ENCODE measurements at places on chromosomes 2 and 18.

GRCh38 chr18:13531681-13532325 lies 194.6 kb downstream of the FAM210A start:
- no peak for DNase-seq

- DNase-seq = no peak
These were observed 308.1 kb upstream of the CYRIA start for GRCh38 chr2:16973586-16974286.

GRCh38 chr2:191231995-191232394 lies 13.2 kb upstream of the MYO1B start:
- no peak for DNase-seq

GRCh38 chr2:119744335-119744939 lies 15.3 kb upstream of the PTPN4 start:
- DNase-seq = no peak

GRCh38 chr2:235287375-235287733 lies 206.5 kb upstream of the AGAP1 start:
- DNase-seq = no peak

DNA sequence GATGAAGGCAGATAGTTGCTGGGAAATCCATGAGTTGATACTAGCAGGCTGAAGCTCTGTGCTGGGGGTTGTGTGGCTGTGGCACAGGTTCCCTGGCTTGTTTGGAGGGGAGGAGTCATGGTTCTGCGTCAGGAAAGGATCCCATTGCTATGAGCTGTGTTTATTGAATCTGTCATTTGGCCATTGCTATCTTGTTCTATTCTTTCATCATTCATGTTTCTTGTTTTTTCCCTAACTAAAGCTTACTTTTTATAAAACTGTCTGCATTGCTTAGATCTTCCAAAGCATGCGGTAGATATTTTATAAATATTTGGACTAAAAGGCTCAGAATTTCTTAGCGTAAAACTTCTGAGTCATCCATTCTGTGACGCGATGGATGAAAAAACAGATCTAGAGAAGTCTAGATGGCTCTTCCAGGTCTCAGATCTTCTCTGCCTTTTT lies 335.3 kb downstream of the PTPRM start:
- no peak for DNase-seq

DNA sequence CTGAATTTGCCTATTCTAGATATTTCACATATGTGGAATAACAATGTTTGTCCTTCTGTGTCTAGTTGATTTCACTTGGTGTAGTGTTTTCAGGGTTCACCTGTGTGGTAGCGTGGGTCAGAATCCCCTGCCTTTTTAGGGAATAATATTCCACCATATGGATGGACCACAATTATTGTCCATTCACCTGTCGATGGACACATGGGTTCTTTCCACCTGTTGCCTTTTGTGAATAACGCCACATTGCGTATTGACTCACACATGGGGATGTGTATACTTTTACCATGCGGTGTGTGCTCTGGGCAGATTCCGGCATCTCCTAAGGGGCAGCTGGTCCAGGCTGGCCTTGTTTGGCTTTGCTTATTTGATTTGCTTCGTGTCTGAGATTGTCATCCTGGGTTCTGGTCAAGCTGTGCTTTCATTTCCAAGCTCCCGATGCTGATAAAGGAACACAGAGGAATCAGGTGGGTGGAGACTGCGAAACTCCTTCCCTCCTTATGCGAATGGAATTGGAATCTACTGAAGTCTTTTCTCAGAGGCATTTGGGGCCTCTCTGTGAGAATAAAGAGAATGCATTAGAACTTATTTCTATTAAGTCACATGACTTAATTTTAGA lies 18.9 kb upstream of the ALLC start:
- no peak for DNase-seq

DNA sequence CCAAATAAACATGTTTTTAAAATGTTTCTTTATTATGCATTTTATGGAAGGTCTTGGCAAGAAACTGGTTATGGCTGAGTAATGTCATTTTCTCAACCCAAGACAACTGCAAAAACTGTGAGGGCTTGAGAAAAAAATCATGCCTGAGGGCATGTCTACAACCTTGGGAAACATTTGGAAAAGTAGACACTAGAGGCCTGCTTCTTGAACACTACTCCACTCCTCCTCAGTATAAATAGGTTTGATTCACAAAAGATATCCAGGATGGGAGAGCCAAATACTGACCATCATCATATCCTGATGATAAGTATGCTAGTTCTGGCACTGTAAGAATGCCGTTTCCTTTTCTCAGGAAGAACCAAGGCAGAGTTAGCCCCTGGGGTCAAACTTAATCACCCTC lies 71.1 kb downstream of the OSR1 start:
- DNase-seq = no peak

GRCh38 chr2:144011553-144011952 lies 508.4 kb downstream of the ZEB2 start:
- DNase-seq = no peak

- no peak for DNase-seq
These were observed 111.3 kb downstream of the CPS1 start for GRCh38 chr2:210667711-210668110.

DNA sequence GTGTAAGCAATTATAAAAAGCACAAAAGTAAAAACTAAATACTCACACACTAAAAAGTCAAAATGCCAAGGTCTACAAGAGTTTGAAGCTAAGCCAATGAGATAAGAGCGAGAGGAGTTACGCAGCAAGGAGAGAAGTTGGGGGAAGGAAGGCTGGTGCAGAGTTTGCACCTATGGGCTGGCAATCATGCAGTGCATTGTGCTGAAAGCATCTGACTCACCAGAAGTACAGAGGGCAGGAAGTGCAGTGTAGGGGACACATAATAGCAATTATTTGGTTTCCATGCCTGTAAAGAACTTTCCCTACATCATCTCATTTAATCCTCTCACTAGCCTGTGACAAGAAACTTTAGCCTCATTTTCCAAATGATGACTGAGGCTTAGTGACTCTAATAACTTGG lies 142.7 kb upstream of the KYNU start:
- no peak for DNase-seq

- no peak for DNase-seq
These were observed 106.4 kb upstream of the RBBP8 start for GRCh38 chr18:22826726-22827125.

GRCh38 chr2:227862227-227862740 lies 9.1 kb upstream of the DAW1 start:
- DNase-seq = no peak

- no peak for DNase-seq
These were observed 70.5 kb upstream of the ZNF516 start for GRCh38 chr18:76565238-76566173.

GRCh38 chr18:70892381-70892780 lies 603.5 kb downstream of the SOCS6 start:
- DNase-seq = no peak

DNA sequence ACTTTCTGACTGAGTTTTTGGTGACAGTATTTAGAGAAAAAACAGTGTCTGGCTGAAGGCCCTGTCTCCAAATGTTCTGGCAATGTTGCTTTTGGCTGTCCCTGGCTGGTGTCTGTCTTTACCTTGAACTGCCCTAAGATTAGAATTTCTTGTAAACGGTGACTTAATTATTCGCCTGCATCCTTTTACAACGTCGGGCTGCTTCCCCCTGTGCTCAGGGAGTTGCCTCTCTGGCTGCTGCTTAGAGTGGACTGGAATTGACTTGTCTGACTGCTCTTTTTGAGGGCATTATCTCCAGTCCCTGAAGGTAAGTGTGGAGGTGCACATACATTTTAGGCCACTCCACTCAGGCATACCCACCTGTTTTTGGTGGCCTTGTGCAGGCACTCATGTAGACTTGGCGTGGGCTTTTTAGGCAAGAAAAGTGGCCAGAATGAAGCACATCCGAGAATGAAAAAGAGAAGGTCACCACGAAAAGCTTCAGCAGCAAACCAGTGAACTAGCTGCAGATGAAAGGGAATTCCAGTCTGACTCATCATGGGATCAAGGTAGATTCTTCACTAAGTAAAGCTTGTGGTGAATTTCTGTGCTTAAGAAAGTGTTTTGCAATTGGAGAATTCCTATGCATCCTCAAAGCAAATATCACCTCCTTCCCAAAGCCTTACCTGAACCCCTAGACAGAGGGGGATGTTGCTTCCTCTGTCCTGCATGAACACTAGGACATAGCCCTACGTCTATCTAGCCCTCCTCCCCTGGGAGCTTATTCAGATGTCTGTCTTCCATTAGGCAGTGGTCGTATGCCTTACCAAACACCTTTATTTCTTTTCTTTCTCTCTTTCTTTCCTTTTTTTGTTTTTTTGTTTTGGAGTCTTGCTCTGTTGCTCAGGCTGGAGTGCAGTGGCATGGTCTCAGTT lies 230.3 kb upstream of the TRIB2 start:
- no peak for DNase-seq

GRCh38 chr2:74199871-74200305 lies 1.5 kb downstream of the MTHFD2 start:
- DNase-seq = no peak

DNA sequence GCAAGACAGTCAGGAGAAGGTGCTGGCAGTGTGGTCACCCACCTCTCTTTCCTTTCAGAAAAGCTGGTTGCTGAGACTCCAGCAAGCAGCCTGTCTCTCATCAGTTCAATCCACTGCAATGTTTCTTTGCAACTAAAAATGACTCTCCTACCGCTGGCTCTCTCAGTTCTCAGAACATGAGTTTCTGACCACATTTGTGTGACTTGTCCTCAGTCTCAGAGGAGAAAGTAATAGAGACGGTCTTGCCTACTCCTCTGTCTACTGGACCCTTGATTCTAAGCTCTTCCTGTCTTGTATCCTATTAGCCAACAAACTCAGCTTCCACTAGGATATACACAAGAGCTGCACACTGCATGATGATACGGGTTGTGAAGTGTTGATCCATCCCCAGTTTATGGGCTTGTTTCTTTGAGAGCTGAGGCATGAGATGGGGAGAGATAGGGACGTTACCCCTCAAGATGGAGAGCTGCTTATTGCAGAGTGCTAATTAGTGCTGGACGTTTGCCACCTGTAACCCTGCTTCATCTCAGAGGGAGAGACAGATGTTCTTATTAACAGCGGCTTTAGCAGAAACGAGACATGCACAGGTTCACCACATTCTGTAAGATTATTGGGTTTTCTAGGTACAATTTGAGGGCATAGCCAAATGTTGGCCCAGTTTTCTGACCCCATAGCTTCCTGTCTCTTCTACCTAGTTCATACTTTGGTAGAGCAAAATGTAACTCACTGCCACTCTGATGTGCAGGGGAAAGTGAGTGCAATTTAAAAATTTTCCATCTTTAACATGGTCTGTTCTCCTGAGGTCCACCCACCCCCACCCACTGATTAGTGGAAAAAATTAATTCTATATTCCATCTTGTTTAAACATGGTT lies 32.4 kb upstream of the YWHAQ start:
- no peak for DNase-seq
